Activated effector memory CD4-positive, alpha-beta T cell treated with Interleukin-2 at 50 U/mL for 16 hours (primary cell): ENCODE measurements at places on chromosomes 7 and 10.

DNA sequence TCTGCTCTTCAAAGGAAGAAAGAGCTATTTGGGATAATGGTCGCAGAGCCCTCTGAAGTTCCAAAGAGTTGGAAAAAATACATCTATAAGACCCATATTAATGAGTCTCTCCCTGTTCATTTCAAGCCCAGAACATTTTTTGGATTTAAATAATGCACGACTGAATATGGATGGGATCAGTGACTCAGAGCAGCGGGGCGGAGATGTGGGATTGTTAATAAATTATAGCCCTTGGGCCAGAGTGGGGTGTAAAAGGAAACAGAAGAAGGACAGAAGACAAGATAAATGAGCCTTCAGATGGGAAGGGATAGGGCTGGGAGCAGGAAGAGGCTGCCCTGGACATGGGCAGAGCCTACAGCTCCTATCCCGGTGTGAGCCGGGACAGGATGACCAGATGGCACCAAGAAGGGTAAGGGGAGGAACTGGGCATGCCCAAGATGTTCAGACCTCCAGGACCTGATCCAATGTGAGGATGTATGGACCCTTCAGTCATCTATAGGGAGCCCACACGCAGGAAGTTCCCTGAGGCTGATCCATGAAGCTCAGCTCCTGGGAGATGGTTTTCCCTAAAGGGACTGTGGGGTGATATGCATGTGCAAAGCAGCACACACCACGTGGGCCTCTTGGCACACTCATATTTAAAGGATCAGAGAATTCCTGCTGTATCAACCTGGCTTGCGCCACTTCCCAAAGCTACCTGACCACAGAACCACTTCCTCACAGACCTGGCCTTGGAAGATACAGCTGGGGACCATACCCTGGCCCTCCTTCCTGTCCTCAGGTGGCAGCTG, 96.1 kb upstream of the PLXNA4 start:
- no peak for DNase-seq

GRCh38 chr7:90595342-90595800, 750 bp upstream of the CDK14 start:
- no peak for DNase-seq

- no peak for DNase-seq
These were observed 1.4 kb downstream of the VOPP1 start for GRCh38 chr7:55570939-55571338.

DNA sequence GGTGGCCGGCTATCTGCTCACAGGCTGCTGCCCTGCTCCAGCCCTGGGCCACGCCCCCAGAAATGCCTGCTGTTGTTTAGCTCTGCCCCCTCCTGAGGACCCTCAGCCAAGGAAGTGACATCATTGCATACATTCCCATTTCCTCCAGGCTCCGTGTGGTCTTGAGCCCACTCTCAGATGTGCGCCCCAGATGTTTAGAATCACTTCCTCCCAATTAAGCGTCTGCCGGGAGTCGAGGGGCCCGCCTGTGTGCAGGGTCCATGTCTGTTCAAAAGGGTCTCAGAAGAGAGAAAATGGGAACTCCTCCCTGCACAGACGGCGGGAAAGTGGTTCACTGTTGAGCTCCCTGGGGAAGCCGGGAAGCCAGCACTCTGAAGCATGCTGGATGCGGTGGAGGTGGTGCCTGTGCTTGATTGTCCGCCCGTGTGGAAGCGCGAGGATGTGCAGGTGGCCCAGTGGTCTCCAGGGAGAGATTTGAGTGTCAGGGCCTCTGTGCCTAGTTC, 116.9 kb upstream of the PPIF start:
- DNase-seq, result no peak

DNA sequence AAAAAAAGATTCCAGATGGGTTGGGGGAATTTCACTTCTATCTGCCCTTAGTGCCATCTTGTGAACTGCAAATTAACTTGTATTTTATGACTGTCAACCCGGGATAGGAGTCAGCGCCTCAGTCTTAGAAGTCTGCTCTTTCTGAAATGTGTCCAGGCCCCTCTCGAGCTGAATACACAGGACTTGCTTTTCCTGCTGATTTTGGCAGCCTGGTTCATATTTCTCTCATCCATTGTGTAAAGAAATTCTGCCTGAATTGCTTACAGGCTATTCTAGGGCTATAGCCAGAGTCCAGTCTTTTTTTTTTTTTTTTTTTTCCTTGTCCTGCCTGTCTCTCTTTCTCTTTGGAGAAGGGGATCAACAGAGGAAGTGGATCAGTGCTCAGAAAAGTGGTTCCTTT, 24.6 kb downstream of the GATA3 start:
- no peak for DNase-seq

DNA sequence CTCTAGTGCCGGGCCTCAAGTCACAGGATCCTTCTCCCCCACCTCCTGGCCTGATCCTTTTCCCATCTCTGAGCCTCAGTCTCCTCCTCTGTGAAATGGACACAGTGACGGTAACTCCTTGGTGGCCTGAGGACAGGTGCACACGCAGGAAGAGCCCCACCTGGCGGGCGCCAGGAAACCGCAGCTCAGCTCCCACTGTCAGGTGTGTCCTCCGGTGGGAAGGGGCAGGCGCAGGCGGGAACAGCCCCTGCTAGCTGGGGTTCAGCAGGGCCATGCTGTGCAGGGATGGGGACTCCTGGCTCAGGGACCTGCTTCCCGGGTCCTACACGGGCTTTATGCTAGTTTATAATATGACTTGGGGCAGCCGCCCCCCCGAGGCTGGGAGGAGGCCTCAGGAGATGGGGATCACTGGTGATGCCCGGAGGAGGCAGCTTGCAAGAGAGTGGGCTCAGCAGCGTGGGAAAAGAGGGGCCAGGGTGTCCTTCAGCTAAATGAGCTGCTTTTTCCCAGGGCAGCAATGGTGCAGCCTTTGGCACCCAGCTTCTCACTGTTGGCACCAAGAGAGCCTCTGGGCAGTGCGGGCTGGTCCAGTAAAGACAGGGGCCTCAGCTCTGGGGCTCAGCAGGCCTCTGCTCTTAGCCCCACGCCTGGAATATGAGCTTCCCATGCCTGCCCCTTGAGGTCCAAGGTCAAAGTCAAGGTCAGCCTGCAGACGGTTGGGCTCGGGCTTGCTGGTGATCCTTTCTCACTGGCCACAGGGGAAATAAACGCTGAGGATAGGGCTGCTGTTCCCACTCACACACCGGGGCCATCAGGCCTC, 68.0 kb upstream of the FAM20C start:
- DNase-seq, result no peak

DNA sequence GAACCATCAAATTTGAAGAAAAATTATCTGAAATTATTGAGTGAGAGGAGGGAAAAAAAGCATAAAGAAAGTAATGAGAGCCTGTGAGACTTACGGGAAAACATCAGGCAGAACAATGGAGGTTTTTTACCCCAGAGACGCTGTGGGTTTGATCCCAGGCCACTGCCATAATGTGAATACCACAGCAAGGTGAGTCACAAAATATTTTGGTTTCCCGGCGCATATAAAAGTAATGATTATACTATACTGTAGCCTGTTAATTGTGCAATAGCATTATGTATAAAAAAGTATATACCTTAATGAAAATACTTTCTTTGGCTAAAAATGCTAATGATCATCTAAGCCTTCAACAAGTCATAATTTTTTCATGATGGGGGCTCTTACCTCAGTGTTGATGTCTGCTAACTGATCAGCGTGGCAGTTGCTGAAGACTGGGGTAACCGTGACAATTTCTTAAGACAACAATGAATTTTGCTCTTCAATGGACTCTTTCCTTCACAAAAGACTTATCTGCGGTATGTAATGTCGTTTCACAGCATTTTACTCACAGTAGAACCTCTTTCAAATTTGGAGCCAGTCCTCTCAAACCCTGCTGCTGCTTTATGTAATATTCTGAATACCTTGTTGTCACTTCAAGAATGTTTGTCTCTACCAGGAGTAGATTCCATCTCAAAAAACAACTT, 97.0 kb upstream of the FAM20C start:
- DNase-seq, result no peak

- DNase-seq, result no peak
These were observed 1034.7 kb downstream of the TYW1 start for GRCh38 chr7:68031180-68031943.

GRCh38 chr10:101775273-101776160, at the start of gene FGF8:
Gene FGF8, minus strand, starts transcription at chr10:101776114. Its CDS starts 214 bp downstream, at chr10:101775900.
- no peak for DNase-seq

GRCh38 chr7:34946486-34946885, 90.8 kb downstream of the DPY19L1 start:
- no peak for DNase-seq
